ENCODE measurements at places on chromosomes 11 and 22.

DNA sequence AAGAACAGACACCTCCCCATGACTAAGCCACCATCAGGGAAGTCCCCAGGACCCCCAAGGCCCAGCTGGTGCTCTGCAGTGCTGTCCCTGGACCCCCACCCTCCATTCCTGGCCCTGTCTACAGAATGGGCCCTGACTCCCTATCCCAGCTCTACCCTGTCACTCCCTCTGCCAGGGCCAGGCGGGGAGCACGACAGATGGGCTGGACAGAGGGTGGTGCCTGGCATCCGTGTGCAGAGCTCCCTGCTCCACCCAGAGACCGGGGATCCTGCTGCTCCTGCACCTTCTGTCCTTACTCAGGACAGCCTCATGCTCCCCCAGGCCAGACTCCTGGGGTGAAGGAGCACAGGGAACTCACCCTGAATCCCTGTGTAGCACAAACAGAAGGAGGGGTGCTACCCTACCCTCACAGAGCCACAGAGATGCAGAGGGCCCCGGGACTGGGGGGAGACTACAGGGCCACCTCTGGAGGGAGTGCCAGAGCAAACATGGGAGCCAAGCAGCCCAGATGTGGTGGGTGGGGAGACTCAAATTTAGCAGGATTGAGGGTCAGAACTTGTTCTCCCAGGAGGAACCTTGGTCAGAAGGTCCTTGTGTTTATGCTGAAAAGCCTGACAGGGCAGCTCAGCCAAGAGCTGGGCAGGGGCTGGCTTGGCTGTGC, 2.0 kb downstream of the ARVCF start:
- DNase-seq, result no peak

DNA sequence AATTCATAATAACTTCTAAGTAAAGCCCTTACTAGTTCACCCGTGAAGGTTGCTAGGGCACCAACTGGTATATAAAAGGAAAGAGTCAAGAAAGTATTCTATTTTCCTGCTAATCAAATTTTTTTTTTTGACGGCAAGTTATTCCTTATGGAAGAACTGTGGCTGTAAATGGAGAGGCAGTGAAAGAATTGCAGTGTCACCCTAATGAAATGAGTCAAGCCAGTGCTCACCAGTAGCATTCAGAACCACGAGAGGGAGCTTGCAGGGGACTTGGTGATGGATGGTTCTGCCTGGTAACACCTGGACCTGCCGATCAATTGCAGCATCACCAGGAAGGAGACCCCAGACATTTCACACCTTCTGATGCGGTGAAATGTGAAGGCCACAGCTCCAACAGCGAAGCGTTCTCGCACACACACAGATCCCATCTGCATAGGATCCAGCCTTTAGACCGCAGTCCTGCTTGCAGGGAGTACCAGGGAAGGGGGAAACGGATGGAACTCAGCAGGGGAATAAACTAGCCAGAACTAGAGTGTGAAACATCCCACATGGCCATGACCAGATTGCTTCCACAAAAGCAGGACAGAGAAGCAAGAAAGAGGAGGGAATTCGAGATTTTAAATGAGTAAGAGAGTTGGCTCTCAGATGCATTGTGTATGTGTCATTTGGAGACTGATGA, 326.2 kb downstream of the TBC1D22A start:
- no peak for DNase-seq

GRCh38 chr11:88284336-88285050, 53.0 kb downstream of the CTSC start:
- DNase-seq, result no peak

DNA sequence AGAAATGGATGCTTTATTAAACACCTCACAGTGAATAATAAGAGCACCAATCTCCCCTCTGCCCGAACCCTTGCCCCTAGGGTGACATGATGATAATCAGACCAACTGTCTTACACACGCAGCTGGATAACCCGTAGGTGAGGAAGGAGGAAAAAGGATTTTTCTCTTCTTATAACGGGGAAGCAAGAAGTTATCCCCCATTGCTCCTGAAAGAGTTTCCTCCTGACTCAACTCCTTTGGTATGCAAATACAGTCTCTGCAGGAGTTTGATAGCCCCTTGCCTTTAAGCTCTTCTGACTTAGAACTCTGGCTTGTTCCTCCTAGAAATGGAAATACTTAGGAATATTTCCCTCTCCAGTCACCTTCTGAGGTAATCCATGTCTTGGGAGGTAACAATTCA, 455.8 kb downstream of the TMEM135 start:
- DNase-seq, result no peak

GRCh38 chr11:64826578-64827450, 16.5 kb upstream of the MEN1 start:
- no peak for DNase-seq

DNA sequence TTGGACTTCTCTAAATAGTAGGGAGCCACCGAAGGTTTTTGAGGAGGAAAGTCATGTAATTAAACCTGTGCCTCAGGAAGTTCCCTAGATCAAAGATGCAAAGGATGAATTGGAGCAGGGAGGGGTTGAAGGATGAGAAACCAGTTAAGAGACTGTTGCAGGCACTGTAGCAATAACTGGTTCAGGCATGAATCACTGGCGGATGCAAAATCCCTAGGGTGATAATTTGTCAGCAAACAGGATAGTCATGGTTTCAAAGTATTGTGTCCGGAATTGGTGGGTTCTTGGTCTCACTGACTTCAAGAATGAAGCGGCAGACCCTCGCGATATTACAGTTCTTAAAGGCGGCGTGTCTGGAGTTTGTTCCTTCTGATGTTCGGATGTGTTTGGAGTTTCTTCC, 19.9 kb downstream of the TRIOBP start:
- no peak for DNase-seq

- DNase-seq, result no peak
Measured at GRCh38 chr11:13304655-13305335, 27.2 kb downstream of the BMAL1 start.

GRCh38 chr22:26949193-26949592, 291.8 kb downstream of the MIAT start:
- DNase-seq, result no peak

DNA sequence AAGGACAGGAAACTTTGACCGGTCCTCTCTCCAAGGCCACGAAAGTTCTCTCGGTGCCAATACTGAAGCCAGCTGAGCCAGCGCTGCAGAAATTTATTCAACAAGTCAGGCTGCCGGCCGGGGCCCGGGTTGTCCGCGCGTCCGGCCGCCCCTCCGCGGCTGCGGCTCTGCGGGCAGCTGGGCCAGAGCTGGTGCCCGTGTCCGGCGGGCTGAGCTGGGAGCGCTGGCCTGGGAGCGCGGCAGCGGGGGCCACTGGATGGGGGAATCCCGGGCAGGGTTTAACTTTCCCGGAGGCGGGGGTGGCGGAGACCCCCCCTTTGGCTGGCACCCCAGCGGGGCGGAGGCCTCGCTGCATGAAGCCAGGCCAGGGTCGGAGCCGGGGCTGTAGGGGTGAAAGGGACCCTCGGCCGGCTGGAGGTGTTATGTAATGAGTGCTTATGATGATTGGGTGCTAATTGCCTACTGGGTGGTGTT, 12.3 kb upstream of the CACNA1I start:
- no peak for DNase-seq

DNA sequence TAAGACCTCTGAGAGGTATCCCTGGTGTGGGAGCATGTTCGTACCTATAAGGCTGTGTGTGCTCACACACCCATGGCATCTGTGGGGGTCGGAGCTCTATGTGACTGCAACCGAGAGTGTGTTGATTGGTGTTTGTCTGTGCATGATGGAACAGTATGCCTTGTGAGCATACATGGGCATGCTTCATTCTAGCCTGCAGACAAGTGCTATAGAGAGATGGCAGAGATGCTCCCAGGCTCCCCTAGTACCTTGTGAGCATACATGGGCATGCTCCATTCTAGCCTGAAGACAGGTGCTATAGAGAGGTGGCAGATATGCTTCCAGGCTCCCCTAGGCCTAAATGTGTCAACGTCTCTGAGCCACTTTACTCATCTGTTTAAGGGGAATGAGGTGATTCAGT, 447.5 kb downstream of the INSC start:
- DNase-seq, result no peak

DNA sequence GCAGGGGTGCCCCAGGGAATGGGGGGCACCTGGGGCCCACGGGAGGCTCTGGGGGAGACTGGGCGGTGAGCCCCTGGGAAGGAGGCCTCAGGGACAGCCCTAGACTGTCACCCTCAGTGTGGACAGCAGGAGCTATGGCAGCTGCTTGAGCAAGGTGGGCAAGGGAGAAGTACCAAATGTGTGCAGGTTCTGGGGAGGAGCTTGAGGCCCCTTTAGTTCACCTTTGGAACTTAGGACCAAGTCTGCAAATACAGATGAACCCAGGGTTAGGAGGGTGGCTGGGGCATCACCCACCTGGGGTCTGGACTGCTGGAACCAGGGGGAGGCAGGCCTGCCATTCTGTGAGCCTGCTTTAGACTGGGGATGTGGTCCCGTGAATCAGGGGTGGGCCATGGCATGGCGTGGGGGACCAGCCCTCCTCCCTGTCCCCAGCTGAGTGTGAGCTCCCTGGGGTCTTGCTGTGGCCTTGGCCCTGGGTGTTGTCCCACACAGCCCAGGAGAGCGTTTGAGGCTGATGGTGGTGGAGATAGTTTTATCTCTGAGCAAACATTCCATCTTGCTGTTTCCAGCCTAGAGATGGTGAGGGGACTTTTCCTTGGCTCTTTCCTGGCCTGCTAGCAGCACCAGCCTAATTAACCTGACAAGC, 122.3 kb downstream of the KCNQ1 start:
- DNase-seq, result no peak

GRCh38 chr22:22316589-22316988, 72.0 kb downstream of the VPREB1 start:
- DNase-seq, result no peak

GRCh38 chr11:77440678-77441077, 33.2 kb downstream of the PAK1 start:
- no peak for DNase-seq

DNA sequence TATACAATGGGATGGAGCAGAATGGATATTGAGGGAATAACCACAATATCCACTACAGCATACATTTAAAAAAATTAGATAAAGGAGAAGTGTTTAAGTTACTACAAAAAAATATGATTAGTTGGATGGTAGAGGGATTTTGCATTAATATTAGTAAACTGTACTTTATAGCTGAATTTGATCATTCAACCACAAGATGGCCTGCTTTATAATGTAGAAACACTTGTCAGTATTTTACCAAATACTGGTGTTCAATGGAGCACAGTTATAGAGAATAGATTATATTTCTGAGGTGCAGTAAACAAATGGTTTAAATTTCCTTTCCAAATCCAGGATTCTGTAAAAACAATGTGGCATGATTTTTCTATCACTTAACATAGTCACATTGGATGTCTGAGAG, 818.8 kb upstream of the CHORDC1 start:
- DNase-seq, result no peak

- no peak for DNase-seq
Measured at GRCh38 chr11:123683428-123684170, 29.2 kb upstream of the SCN3B start.

DNA sequence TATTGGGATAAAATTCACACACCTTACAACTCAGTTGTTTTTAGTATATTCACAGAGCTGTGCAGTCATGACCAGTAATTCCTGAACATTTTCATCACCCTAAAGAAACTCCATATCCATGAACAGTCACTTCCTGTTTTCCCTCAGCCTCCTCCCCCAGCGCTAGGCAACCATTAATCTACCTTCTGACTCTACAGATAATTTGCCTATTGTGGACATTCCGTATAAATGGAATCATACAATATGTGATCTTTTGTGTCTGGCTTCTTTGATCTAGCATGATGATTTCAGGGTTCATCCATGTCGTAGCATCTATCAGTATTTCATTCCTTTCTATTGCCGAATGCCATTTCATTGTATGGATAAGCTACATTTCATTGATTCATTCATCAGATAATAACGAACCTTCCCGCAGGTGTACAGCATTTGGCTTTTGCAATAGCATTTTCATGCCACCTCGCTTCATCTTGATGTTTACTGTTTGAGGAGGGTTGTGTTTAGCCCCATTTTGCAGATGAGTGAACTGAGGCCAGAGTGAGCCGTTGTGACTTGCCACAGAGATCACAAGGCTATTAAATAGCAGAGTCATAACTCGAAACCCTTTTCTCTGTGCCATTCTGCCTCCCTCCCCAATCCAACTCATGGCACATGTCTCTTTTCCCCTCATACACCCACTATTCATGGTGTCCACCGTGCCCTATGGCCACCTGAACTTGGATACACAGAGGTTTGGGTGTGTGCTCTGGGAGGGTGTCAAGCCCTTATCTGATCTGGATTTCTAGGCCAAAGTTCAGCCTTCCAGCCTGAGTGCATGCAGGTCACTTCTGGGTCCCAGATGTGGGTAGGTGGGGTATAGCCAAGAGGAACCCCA, 11.1 kb upstream of the MYH9 start:
- DNase-seq, result no peak

DNA sequence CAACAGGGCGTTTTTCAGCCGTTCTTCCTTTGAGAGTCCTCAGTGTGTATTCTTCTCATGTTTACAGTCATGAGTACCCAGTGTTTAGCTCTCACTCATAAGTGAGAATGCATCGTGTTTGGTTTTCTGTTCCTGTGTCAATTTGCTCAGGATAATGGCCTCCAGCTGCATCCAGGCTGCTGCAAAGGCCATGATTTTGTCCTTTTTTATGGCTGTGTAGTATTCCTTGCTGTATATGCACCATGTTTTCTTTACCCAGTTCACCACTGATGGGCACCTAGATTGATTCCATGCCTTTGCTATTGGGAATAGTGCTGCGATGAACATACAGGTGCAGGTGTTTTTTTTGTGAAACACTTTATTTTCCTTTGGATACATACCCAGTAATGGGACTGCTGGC, 23.5 kb downstream of the B3GAT1 start:
- DNase-seq, result no peak

GRCh38 chr22:22461583-22461982, 47.0 kb downstream of the ZNF280B start:
- DNase-seq, result no peak

DNA sequence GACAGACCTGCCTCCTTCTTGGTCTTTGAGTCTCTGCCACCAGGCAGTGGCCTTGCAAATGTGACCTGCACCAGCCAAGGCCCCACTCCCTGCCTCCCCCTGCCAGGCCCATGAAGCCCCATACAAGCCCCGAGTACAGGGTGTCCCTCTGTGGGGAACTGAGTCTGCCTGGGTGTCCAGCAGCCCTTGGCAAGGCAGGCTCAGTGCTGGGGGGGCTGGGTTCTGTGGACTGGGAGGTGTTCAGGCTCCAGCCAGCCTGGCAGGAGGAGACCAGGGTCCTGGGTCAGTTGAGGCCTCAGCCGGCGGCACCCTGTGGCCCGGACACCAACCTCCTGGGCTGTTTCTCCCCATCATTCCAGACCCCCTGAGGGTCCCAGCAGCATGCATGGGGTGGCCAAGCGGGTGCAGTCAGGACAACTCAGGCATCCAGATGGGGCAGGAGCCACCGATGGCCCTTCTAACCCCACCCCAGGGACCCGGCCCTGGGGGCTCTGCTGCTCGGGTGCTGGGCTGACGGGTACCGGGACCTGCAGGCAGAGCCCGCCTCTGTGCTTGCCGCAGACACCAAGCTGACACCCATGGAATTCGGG, 5.7 kb downstream of the MUC5AC start:
- no peak for DNase-seq
